ENCODE measurements at places on chromosomes 7 and 10. TPM values are rescaled to one million over a fixed set of nuclear protein-coding genes. Genes with fewer than 3 reads are reported as not detected.
A peak's percentile ranks its signal among the peaks of the same experiment; 100 is the strongest.

Gene GAD2
- not detected for total RNA-seq

Gene FKBP14
- 4.2 TPM for total RNA-seq

DNA sequence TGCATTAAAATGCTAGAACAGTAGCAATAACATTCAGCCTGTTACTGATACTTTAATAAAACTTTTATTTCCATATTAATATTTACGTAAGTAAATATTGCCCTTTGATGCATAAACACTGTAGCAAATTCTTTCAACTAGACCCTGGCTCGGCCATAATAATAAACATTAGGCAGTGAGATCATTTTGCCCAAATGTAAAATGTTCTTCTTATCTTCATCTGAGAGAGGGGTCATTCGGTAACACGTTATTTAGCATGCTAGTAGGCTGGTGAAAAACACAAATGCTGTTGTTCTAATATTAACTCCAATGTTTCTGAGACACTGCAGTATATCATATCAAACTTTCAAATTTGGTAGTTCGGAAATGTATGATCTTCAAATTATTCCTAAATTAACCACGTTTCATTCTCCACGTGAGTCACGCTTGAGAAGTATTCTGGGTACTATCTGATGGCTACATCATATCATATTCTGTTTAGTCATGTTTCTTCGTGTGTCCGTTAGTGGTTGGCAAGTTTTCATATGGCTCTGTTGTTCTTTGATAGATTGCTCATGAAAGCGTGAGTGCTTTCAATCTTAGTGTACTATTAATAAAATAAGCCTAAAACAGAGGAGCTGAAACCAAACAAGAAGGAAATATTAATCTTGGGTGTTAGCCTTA, 145.8 kb downstream of the NSUN6 start:
- no peak for DNase-seq

- no peak for DNase-seq
Observed at GRCh38 chr7:54978364-54979116, 40.3 kb upstream of the EGFR start.

GRCh38 chr10:113620511-113620910, 43.3 kb downstream of the NRAP start:
- no peak for DNase-seq

GRCh38 chr7:92614660-92615174, 24.5 kb upstream of the FAM133B start:
- no peak for DNase-seq

GRCh38 chr7:150941351-150942000, 36.6 kb downstream of the KCNH2 start:
- peak; percentile 15 for DNase-seq

DNA sequence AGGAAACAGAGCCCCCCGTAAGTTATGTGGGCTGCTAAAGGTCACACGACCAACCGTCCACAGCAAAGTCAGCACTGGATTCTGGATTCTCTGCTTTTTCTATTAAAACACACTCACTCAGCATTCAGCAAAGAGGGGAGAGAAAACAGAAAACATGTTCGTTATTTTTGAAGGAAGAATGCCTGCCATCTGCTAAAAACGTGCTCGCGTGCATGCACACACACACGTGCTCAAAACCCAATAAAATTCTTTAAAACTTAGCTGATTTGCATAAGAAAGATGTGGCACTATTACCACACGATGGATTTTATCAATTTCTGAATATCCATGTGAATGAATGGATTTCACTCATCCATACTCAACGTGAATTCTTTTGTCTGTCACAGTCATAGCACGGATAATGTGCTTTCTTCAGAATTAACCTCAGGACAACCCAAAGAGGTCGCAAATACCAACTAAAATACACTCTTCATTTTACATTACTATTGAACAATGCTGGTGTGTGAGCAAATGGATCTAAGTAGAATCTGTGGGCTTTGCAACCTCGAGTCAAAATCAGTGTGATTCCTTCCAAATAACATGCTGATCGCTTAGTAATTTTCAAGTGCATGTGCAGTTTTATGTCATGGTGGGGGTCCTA, 40.8 kb downstream of the NRP1 start:
- no peak for DNase-seq
